ENCODE measurements at places on chromosomes 3 and 15.

GRCh38 chr3:147945968-147946519, 536.9 kb downstream of the ZIC1 start:
- DNase-seq = no peak

GRCh38 chr3:128889139-128889894, 9.9 kb downstream of the ACAD9 start:
- DNase-seq = no peak

DNA sequence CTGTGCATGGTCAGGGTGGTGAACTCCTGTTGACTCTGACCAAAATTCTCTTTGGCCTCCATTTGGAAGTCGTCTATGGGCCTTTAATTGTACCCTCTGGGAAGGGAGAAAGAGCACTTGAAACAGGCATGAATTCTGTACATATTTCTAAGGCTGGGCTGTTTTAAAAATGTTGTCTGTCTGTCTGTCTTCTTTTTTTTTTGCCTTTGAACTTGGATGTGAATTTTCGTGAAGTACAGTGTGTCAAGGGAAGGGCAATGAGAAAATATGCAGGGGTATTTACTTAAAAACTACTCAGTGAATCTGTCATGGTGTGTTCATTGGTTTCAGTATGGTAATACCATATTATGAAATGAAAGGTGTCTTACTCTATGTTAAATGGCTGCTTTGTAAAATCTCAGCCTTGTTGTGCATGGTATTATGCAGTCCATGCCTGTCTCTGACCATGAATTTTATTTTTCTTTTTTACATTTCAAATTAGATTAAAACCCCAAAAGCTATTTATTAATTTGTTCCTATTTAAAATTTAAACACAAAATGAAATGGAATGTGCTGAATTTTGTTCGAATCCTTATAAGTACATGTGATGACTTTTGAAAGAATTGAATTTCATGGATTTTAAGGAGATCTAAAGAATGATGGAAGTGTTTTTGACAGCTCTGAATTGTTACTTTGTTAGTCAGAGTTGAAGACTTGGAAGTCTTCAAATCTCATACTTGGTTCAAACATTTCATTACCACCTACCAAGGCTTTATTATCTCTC, 51.1 kb downstream of the RARB start:
- no peak for DNase-seq

DNA sequence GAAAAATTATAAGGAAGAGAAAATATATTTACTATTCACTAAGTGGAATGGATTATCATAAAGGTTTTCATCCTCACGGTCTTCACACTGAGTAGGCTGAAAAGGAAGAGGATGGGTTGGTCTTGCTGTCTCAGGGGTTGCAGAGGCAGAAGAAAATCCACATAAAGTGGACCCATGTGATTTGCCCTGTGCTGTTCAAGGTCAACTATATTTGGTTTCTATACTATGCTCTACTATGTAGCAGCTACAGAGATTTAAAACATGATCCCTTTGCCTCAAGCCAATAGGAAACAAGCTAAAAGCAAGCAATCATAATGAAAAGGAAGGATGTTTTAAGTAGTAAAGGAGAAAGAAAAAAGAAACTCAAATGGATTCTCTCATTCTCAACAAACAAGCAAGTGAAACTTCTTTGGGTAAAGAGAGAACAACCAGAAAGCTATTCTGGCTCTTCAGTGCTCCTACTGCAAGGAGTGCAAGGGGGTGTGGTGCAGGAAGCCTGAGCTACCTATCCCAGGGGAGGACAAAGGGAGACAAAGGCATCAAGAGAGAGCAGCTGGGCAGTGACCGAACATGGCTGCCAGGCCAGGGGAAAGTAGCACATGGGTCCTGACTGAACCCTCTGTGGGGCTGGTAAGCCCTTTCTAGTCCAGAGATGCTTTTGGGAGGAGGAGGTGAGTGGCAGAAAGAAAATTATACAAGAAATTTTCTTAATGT, 35.9 kb downstream of the SFMBT1 start:
- no peak for DNase-seq

- no peak for DNase-seq
These were observed 164.6 kb downstream of the GMNC start for GRCh38 chr3:190697901-190698300.

DNA sequence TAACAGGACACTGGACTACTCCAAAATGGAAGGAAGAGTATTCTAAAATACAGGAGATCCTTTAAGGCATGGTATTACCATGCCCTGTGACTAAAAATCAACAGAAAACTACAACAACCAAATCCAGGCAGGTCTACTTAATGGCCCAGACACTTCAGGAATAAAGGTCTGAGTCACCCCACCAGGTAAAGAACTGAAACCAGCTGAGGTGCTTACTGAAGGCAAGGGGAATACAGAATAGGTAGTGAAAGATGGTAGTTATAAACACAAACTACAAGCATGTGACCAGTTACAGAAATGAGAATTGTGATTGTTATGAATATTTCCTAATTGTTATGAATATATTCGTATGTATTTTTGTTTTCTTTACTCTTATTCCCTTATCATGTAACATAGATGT, 13.4 kb downstream of the IFT57 start:
- no peak for DNase-seq

DNA sequence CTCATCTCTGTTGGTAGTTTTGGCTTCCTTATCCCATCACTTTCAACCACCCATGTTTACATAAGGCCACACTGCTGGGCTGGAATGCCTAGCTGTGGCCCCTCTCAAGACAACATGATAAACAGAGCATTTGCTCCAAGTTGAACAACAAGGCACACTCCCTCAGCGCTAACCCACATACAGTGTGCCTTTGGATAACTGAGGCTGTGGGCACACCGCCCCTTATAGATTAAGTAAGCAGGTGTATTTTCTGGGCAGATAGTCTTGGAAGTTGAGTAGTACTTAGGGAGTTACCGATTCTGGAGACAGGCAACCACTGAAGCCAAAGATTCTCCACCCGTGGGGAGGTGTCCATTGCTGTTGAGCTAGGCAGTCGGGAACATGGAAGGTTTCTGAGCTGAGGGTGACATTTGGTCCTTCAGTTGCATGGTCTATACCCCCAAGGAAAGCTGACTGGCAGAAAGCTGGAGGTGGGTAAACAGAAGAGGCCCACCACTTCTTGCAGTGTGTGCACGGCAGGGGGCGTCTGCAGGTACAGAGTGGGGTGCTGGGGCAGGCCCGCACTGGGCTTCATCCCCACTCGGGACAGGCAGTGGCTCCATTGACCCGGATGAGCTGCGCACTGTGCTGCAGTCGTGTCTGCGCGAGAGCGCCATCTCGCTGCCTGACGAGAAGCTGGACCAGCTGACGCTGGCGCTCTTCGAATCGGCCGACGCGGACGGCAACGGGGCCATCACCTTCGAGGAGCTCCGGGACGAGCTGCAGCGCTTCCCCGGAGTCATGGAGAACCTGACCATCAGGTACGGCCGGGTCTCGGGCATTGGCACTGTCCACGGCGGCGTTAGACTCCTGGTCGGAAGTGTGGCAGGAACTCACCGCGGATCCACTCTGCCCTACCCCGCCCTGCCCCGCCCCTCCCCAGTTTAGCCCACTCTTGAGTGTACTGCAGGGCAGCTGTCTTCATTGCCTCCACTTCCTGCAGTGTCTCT, 16.8 kb downstream of the NOX5 start:
- peak; percentile 19 for DNase-seq

DNA sequence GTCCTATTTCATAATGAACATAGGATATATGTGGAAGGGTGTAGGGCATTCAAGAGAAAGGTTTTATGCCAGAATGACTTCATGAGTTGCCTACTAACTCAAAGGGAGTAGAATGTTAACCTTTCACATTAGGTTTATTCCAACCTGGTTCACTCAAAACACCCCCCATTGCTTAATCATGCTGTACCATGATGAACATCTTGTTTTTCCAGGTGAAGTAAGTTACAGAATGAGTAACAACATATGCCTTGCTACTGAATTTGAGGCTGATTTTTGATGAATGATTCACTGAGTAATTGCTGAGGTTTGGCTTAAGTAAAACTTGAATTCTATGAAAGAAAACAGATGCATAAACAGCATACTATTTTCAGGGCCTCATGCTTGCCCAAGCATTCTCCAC, 5.9 kb upstream of the CLDN16 start:
- no peak for DNase-seq

DNA sequence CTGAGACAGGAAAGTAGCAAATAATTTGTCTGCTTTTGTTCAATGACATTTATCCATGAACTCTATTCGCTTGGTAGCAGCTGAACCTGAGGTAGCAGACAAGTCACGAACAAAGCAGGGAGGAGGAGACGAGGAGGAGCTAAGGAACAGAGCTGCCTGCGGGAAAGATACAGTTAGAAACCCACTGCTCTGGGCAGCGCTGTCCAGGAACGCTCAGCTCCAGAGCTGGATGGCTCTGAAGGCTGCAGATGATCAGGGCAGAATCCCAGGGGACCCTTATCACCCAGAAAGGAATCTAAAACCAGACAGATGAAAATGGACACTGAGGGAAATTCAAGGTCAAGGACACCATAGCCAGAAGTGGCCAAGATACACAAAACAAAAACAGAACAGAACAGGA, 257.8 kb downstream of the CD47 start:
- DNase-seq = no peak

DNA sequence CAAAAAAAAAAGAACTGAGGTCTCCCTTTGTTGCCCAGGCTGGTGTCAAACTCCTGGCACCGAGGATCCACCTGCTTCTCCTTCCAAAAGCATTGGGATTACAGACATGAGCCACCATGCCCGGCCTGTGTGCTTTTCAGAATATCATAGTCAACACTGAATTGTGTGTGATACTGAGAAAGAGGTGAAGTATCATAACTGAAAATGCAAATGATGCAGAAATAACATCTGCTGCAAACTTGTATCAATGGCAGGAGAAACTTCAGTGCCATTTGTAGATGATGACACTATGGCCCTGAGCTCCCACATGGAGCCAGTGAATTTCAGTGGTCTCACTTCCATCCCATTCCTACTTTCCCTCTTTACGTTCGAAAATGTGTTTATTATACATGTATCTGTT, 21.9 kb downstream of the IL12A start:
- no peak for DNase-seq

- no peak for DNase-seq
These were observed 73.6 kb upstream of the ACAD9 start for GRCh38 chr3:128805772-128806171.

- DNase-seq = no peak
These were observed 44.1 kb upstream of the TJP1 start for GRCh38 chr15:29866337-29866736.

- DNase-seq = no peak
These were observed 502.5 kb upstream of the NAALADL2 start for GRCh38 chr3:174356596-174356995.

- DNase-seq = peak; percentile 32
These were observed at the start of gene CORO2B for GRCh38 chr15:68578980-68579935. Gene CORO2B (plus strand): TSS chr15:68578993. CDS start chr15:68579263, 270 bp downstream.

DNA sequence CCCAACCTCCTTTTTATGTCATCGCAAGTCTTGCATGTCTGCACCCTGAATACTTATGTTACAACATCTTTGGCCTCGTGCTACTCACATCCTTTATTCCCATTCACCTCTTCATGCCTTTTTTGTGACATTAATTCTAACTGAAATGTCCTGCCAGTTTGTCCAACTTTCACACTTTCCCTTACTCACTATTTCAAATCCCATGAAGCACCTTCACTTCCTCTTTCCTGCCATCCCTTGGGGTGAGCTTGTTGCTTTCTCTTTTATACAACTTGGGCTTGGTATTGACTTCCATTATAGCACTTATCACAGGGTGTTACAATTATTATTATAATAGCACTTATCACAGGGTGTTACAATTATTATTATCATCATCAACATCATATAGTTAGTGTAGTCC, 496.3 kb downstream of the NLGN1 start:
- DNase-seq = no peak

- no peak for DNase-seq
These were observed 311.5 kb downstream of the SV2B start for GRCh38 chr15:91411586-91411985.

GRCh38 chr3:23712656-23713559, 92.8 kb upstream of the UBE2E1 start:
- DNase-seq = no peak

GRCh38 chr3:54372232-54372631, 249.9 kb downstream of the CACNA2D3 start:
- DNase-seq = no peak

- DNase-seq = no peak
These were observed 316.0 kb upstream of the CBLB start for GRCh38 chr3:106184540-106185457.

GRCh38 chr3:169886671-169887070, 16.9 kb upstream of the LRRC31 start:
- no peak for DNase-seq

DNA sequence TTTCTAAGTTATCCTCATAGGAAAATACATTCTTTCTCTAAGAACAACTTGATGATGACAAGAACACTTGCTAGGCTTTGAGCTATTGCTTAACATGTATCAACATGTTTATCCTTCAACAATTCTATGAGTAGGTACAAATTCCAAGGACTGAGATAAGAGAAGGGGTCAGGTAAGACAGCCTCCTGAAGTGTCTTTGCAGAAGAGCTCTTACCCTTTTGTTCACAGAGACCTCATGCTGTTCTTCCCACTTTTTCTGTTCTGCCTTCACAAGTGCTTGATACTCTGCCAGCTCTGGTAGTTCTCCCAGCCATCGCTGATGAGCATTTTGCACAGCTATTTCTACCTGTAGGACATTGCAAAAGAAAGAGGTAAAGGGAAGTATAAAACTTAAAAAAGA, 50.9 kb downstream of the CEP152 start:
- no peak for DNase-seq

DNA sequence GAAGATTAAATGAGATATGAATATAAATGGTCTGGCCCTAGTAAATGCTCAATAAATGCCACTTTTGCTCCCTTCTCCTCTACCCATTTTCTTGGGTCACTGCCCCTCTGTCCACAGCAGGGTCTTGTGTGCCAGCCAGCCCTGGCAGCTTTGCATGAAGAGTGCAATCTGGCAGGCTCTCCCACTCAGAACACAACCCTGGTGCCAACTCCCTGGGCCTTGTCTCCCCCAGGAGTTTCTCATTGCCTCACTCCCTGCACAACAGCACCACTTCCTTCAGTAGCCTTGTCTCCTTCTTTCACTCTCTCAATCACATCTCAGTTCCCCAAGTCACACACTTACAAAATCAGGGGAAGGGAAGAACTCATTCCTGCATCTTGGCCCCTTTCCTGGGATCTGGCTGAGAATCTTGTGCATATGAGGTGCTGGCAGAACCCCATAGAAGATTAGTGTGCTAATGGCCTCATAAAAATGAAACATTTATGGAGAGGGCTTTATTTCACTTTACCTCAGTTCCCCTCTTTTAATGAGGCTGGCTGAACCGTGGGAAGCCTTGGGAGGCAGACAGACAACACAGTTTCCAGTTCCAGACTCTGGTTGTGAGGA, 445.9 kb upstream of the PROK2 start:
- no peak for DNase-seq
